ENCODE measurements at places on chromosomes 11 and 22.

DNA sequence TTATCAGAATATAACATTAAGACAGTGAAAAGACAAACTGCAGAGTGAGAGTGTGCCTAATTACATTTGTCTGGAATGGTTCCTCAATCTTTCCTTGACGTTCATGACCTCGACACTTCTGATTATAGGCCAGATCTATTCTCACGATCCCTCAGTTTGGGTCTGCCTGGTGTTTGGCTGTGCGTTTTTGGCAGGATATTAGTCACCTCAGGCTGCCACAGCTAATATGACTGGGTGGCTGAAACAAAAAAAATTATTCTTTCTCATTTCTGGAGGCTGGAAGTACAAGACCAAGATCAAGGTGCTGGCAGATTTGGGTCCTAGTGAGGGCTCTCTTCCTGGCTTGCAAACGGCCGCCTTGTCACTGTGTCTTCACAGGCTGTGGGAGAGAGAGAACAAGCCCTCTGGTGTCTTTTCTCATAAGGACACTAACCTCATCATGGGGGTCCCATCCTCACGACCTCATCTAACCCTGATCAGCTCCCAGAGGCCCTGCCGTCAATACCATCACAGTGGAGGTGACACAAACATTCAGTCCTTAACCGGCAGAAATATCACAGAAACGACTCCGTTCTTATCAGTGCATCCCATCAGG, 23.2 kb downstream of the IFITM10 start:
- DNase-seq, result no peak

DNA sequence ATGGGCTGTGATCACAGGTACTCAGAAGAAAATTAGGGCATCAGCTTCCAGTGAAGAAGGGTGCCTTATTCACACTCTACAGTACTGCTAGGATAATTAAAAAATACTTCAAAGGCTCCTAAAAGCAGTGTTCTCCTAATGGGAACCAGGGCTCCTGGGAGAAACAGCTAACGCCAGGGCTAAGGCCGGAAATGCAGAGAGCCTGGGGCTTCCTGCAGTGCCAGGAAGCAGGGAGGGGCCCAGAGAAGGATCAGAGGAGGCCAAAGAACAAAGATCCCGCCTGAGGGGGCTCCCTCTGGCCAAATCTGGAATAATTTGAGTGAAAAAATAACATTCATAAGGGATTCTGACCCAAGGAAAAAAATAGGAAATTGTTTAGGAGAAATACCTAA, 27.5 kb downstream of the TOLLIP start:
- DNase-seq, result no peak

GRCh38 chr11:16857186-16857585, 118.7 kb downstream of the C11orf58 start:
- DNase-seq, result no peak

- no peak for DNase-seq
Measured at GRCh38 chr11:69920345-69921127, 101.3 kb upstream of the FGF3 start.

DNA sequence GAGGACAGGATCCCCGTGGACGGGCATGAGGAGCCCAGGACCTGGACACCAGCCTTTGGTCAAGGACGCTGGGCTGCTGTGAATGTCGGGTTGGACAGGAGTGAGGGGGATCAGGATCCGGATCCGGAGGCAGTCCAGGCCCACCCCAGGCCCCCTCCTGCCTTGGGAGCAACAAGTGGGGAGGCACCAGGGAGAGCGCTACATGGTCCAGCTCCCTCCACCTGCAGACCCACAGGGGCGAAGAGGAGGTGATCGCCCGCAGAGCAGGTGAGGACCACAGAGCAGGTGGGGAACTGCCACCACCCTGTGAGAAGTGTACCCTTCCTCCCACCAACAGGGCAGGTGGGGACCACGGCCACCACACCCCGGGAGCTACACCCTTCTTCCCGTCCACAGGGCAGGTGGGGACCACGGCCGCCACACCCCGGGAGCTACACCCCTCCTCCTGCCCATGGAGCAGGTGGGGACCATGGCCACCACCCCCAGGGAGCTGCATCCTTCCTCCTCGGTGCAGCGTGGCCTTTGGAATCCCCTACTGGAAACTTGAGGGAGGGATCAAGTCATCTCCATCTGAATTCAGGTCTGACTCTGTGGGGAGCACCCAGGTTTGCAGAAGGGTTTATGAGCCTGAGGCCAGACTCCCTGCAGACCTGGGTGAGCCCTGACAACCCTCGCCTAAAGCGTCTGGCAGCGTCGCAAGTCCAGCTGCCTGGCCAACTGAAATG, 141.0 kb downstream of the BRD1 start:
- no peak for DNase-seq

DNA sequence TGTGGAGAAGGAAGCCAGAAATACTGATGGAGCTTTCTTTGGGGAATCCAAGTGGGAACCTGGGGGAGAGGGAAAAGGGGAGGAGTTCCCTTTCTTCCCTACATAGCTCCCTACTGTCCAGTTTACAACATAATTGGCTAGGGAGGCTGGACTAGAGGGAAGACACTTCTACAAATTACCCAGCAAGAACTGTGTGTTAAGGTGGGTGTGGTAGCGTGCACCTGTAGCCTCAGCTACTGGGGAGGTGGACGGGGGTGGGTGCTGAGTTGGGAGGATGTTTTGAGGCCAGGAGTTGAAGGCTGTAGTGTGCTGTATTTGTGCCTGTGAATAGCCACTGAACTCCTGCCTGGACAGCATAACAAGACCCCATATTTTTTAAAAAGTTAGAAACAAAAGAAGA, 74.0 kb downstream of the NAV2 start:
- DNase-seq, result no peak

DNA sequence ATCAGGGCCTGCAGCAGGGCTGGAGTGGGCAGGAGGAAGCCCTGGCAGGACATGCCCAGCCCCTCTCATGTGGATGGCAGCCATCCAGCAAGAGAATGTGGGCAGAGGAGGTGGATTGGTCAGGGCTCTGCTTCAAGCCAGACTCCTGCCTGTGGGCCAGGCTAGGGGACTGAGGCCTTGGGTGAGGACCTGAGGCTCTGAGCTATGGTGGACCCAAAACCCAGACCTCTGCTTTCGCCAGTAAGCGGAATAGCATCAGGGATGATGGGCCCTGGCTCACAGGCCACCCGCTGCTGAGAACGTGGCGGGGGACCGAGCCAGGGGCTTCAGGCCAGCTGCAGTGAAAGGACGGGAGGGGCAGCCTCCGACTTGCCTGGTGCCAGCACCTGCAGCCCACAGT, 57.4 kb downstream of the LINC01488 start:
- DNase-seq, result no peak

- DNase-seq, result no peak
Measured at GRCh38 chr11:112526699-112527416, 266.2 kb upstream of the PLET1 start.

- DNase-seq, result no peak
Measured at GRCh38 chr11:6653097-6653496, 2.5 kb downstream of the DCHS1 start.

DNA sequence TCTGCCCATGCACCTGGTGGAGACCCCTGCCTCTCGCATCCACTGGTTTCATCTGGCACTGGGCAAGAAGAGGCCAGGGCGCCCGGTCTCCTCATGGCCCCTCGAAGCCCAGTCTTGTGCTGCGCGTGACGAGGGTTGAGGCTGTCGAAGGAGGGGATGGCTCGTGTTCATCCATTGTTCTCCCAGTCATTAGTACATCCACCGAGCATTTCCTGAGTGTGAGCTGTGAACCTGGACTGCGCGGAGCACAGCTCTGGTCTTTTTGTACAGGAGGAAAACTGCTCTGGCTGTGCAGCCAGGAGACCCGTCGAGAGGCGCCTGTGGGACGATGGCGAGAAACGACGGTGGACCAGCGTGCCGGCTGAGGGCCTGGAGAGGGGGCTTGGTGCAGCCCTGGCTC, 6.8 kb downstream of the CACNA1I start:
- no peak for DNase-seq

- no peak for DNase-seq
Measured at GRCh38 chr11:107619926-107620325, 29.0 kb downstream of the ELMOD1 start.

All from stimulated activated CD4-positive, alpha-beta T cell treated with anti-CD3 and anti-CD28 coated beads, Interleukin-4, amount 100 ng/mL, for 4 hours (primary cell).